Tibial artery (tissue), 4 donors: ENCODE measurements at places on chromosomes 11 and 22.

- no peak for DNase-seq
These were observed 164.6 kb downstream of the ST3GAL4 start for GRCh38 chr11:126519764-126520734.

DNA sequence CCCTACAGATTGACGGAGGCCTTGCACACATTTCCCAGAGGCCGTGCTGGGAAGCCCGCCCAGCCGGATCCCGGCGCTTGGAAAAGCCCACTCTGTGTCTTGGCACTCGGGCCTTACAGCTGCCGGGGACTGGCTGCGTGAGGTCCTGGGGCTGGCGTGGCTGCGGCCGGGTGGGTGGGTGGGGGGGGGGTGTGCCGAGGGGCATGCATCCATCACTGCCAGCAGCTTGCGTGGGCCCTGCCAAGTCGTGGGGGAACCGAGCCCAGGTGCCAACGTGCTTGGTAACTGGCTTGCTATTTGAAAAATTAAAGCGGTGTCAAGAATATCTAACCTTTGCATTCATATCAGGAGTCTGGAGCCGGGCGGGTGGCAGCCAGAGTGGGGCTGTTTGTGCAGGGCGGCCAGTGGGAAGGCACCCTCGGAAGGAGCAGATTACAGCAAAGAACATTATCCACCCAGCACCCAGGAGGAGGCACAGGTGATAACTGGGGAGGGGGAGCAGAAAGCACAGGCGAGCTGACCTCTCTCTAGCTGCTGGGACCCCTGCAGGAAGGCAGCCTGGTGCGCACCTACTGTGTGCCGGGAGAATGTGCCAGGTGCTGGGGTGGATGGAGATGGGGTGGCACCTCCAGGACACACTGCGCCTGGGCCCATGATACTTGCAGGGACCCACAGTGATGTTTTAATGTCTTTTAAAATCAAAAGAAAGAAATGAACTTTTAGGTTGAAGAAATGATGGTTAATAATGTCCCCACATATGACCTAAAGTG lies 28.5 kb upstream of the SMIM38 start:
- DNase-seq = no peak

- DNase-seq = peak; percentile 41
These were observed 4.2 kb downstream of the PLAAT3 start for GRCh38 chr11:63609971-63610580.

DNA sequence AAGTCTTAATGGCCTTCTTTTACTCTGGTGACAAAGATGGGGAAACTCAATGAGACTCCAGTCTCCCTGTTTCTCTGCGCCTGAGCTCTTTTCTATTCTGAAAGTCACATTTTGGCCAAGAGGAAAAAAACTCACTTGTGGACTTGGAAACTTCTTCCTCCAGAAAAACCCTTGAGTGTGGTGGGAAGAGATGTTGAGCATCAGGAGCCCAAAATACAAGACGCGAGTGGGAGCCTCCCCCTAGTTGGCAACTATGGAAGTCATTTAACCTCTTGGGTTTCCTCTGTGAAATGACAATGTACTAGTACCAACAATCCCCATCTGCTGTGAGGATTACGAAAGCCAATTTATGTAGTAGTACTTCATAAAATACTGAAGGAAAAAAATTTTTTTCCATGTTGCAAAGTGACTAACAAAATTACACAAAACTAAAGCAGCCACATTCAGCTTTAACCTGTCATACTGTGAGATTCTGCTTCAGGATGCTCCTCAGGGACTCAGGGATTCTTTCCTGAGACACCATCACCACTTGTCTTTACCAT lies 524 bp upstream of the SLC25A17 start:
- DNase-seq = no peak

DNA sequence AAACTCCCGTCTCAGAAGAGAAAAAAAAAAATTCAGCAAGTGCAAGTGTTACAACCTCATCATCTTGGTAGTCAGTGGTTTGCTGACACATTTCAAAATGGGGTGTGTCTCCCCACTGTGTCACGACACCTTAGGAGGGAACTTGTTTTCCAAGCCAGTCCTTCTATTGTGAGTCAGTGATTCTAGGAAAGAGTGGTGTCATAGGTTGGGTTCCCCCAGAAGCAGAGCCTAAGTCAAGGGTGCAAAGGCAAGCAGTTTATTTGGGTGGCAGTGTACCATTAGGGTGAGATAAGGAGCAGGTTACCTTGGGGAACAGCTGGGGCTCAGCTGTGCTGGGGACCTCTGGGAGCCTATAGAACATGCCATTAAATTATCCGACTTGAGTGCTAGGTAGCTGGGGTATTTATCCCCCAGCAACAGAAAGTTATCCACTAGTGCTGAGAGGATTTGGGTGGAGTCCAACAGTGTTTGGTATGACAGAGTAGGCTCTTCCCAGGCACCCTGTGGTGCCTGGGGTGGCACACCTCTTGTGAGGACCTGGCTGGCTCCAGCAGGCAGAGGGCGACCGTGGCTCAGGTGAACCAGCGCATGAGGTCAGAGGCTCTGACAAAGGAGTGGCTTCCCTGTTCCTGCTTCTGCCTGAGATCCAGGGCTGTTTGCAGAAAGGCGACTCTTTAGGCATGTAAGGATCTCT lies 41.7 kb downstream of the KIAA1671 start:
- DNase-seq = no peak

GRCh38 chr11:34816698-34817213 lies 99.4 kb downstream of the APIP start:
- DNase-seq = no peak

- no peak for DNase-seq
These were observed 237.8 kb downstream of the GRIK4 start for GRCh38 chr11:120749395-120749794.

DNA sequence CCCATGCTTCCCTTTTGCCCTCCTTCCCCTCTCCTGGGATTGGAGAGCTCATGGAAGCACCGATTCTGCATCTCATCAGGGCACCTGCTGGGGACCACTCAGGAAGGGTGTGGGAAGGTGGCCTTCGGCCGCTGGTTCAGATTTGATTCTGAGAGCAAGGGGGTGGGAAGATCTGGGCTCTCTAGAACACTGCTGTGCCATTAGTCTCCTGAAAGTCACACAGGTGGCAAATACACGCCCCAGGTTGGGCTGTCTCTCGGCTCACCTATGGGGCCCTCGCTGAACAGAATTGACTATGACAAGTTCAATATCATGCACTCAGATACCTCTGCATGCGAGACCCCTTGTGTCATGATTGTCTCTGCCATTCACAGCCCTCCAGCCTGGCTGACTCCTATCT lies 12.8 kb upstream of the APOBEC3A start:
- DNase-seq = no peak

GRCh38 chr11:13664351-13664750 lies 4.1 kb upstream of the FAR1 start:
- DNase-seq = no peak

DNA sequence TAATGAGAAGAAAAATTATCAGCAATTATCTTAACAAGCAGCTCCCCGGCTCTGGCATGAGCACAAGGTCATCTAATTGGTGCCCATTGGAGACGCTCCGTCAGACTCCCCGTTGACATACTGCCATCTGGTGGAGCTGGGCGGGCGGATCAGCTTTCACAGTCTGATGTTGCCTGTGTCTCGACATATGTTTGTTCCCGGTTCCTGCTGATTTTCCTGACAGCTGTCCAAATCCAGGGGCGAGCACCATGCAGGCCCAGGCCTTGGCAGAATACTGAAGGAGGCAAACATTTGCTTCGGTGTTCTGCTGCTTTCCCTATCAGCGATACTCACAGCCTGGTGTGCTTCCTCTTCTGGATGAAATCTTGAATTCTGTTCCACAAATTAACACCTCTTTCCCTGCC lies 43.8 kb upstream of the BARX2 start:
- peak; percentile 82 for DNase-seq

GRCh38 chr11:61897387-61898246 lies 6.3 kb upstream of the FADS3 start:
- peak; percentile 62 for DNase-seq

GRCh38 chr22:43423046-43423445 lies 11.2 kb downstream of the MPPED1 start:
- no peak for DNase-seq

DNA sequence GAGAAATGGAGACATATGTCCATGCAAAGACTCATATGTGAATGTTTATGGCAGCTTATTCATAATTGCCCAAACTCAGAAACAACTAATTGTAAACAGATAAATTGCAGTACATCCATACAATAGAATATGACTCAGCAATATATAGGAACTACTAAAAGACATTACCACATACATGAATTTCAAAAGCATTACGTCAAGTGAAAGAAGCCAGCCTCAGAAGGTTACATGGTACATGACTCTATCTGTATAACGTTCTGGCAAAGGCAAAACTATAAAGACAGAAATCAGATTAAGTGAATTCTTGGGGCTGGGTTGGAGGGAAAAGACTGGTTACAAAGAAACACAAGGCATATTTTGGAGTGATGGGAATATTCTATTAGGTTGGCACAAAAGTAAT lies 7.2 kb downstream of the KCTD21 start:
- no peak for DNase-seq

DNA sequence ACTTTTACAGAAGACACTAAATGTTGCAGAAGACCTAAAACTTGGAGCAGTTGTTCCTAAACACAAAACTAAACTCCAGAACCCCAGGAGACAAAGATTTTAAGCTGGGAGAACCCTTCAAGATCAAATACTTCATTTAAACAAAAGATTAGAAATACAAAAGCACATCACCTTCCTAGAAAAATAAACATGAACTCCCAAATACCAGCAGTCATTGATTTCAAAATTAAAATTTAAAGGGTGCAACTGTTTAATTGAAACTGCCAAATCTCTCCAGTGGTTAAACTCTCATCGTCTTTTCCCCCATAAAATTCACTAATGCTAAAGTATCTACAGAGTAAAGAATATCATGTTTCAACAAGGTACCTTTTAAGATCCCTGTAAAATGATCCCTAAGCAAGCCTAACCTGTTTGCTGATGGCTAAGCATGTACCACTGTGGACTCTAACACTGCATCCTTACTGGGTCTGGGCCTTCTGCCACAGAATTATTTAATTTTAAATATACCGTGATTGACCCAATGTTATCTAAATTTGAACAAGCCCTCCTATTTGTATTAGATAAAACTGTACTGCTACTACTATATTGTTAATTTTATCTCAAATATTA lies 53.7 kb upstream of the CCDC34 start:
- no peak for DNase-seq

- DNase-seq = no peak
These were observed 5.7 kb downstream of the SUN2 start for GRCh38 chr22:38750104-38750503.

DNA sequence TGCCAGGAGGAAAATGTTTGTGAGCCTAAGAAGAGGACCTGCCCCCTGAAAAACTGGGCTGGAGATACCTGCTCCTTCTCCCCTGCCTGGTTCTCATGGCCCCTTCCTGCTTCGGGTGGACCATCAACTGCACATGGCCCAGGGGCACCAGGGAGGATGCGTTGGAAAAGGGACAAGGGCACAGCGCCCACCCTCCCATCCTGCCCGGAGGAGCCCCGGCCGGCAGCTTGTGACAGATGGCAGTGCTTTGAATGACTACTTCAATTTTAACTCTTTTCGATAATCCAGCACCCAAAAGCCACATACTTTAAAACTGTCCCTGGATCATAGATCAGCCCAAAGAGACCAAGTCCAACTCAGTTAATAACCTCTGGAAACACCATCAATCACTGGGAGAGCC lies 135.8 kb upstream of the NECTIN1 start:
- no peak for DNase-seq

DNA sequence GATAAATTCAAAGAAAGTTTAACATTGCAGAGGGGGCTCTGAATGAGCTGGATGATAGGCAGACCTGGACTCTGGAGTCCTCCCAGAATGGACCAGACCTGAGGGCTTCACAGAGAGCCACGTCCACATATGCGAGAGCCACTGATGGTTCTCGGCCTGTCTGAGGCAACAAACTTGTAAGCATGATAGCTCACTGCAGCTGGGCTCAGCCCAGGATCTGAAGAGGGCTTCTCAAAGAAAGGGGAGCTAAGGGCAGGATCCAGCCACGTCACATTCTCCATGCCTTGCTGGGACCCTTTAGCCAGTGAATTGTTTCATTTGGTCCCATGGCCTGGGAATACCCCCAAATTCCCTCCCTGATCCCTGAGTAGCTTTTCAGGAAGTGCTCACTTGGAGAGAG lies 98.9 kb downstream of the ATXN10 start:
- DNase-seq = no peak

DNA sequence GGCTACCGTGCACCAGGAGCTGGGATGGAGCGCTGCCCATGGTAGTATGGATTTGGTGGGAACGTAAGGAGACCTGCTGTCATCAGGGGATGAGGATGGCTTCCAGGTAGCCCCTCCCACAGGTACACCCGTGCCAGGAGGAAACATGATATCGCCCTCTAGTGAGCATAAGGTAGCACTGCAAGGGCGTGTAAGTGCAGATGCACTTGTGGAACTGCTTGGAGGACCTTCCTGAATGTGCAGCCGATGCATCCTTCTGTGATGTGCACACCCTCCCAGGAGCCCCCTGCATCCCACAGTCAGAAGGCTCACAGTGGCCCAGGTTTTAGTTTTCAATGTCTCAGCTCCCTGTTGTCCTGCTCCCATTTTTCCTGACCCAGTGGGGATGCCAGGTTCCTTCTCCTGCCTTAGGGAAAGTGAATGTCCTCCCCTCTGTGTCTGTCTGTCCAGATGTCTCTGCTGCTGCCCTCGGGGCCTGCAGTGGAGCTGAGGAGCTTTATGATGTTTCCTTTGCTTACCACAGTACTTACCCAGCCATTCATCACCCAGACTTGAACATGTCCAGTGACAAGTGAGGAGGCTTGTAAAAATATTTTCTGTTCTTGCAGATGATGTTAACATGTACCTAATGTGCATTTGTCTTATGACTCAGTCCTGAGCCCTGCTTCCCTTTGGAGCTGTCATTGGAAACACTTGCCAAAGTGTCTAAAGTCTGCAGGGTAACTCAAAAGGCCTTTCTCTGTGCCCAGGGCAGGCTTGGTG lies 49.2 kb downstream of the DBX1 start:
- DNase-seq = no peak

- DNase-seq = no peak
These were observed 761.3 kb downstream of the OPCML start for GRCh38 chr11:132770829-132771530.

DNA sequence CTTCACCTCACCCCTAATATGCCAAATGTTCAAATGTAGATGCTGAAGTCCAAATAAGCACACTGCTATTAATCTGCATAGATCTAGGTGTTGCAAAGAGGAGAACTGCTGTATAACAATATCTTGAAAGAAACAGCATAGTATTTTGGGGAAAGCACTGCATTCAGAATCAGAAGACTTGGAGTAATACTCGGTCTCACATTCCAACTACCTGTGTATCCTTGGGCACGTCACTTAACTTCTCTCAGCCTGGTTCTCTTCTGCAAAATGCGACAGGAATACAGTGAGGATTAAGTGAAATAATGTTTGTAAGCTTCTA lies 332 bp upstream of the HMGXB4 start:
- DNase-seq = no peak
